ENCODE measurements at places on chromosomes 6 and 20. TPM values are rescaled to one million over a fixed set of nuclear protein-coding genes. Genes with fewer than 3 reads are reported as not detected.

- peak; percentile 82 for DNase-seq
Observed at GRCh38 chr20:53778041-53778516, 184.4 kb upstream of the ZNF217 start.

- no peak for DNase-seq
Observed at GRCh38 chr20:63494420-63495166, 4.3 kb downstream of the EEF1A2 start.

DNA sequence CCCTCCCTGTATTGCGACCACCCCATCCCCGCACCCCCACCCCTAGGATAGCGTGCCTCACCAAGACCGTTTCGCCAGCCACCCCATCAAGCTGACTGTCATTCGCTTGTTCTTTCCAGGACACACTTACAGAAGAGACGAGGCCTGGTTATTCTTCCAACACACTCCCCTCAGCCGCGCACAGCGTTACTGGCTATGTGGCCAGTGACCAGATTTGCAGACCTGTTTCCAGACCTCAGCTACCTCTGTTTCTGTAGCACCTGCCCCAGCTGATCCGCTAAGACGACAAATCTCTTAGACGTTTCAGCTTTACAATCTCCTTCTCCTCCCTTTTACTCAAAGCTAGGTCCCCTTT lies 26.1 kb downstream of the HLA-F start:
- no peak for DNase-seq

- no peak for DNase-seq
Observed at GRCh38 chr6:4256969-4257368, 121.6 kb upstream of the ECI2 start.

DNA sequence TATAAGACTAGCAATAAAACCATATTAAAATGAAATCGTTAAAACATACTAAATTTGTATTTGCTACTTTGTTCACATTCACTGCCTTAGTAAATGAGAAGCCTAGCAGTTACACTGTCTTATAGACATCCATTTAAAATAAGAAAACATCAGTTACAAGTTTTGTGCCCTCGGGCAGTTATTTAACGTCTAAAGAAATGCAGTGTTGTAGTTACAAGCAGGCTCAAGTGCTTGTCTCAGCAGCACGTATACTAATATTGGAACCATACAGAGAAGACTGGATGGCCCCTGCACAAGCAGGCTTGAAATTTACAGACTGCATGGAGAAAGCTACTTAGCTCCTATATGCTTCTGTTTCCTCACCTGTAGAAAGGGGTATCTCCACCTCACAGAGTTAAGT lies 93.1 kb downstream of the HACE1 start:
- DNase-seq: no peak

DNA sequence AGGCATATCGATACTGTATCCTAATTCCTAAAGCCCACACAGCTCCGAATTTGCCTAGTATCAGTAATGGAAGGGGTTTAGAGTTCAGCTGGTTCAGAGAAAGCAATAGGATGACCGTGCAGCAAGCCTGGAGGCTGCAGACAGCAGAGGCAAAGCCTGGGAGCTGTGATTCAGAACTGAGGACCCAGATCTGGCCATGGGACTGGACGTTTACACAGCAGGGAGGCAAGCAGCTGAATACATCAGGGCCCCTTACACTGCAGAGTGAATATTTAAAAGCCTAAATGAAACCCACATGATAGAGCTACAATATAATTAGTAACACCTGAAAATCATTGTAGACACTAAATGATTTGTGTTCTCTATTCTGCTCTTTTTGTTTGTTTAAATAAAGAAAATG lies 38.0 kb downstream of the ELOVL2 start:
- no peak for DNase-seq

DNA sequence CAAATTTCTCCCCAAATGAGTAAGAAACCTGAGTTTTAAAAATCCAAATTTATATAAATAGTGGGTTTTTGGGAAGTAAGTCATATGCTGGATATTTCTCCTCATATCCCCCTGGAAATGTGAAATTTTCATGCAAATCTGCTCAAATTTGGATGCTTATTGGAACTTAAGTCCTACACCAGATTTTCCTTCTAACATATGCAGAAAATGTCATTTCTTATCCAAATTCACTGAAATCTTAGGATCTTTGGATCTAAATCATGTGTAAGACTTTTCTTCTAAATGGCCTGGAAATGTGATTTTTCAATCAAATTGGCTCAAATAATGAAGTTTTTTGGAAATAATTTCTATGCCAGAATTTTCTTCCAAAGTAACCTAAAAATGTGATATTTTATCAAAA lies 33.0 kb downstream of the ZNF133 start:
- DNase-seq: no peak

DNA sequence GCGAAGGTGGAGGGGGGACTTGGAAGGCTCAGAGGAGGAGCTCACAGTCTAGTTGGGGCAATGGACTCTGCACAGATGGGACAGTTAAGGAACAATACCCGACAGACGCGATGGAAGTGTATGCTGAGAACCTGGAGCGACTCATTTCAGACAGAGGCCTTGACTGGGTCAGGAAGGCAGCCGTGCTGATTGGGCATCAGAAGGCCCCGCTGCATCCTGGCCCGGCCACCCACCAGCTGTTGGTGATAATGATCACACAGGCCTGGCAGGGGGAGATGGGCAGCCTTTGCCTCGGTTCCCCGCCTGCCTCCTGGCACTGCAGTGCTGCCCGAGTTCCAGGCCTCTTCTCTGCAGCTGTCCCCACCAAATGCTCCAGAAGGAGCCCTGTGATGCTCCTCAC lies 62.4 kb downstream of the MDGA1 start:
- no peak for DNase-seq

The MAK gene
- total RNA-seq: not detected

The TRPC4AP gene
- total RNA-seq: 55.2 TPM

The ULBP1 gene
- total RNA-seq: not detected

The GJA10 gene
- not detected for total RNA-seq

Data from lower leg skin (tissue), 4 donors.